NCI-H510A treated with DMSO at 0.1 percent for 48 hours (cell line): ENCODE measurements at places on chromosomes 7 and 10.

GRCh38 chr10:47323636-47324296 lies 1.5 kb downstream of the GDF2 start:
- DNase-seq: no peak

- no peak for DNase-seq
Observed at GRCh38 chr10:128149267-128150014, 23.2 kb upstream of the MKI67 start.

DNA sequence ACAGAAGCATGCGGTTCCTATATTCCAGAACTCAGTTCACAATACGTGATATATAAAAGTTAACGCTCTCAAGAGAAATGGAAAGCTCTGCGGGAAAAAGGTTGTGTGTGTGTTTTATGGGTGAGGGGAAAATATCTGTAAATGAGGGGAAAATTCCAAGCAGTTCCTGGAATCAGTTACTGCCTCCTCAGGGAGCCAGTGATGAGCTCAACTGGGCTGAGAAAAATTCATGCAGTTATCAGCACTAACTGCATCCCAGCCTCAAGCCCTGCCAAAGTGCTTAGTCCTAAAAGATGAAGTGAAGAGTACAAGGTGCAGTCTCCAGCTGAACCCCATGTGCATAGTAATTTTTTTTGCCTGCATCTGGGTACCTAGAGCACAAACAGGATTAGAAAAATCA lies 191.9 kb downstream of the CDK14 start:
- DNase-seq: no peak

DNA sequence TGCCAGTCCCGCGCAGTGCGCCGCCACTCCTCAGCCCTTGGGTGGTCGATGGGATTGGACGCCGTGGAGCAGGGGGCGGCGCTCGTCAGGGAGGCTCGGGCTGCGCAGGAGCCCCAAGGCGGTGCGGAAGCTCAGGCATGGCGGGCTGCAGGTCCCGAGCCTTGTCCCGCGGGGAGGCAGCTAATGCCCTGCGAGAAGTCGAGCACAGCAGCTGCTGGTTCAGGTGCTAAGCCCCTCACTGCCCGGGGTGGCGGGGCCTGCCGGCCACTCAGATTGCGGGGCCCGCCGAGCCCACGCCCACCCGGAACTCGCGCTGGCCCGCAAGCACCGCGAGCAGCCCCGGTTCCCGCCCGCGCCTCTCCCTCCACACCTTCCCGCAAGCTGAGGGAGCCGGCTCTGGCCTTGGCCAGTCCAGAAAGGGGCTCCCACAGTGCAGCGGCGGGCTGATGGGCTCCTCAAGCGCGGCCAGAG lies 14.4 kb upstream of the WASL start:
- no peak for DNase-seq

- DNase-seq: no peak
Observed at GRCh38 chr7:127996253-127997071, 34.8 kb downstream of the LRRC4 start.

DNA sequence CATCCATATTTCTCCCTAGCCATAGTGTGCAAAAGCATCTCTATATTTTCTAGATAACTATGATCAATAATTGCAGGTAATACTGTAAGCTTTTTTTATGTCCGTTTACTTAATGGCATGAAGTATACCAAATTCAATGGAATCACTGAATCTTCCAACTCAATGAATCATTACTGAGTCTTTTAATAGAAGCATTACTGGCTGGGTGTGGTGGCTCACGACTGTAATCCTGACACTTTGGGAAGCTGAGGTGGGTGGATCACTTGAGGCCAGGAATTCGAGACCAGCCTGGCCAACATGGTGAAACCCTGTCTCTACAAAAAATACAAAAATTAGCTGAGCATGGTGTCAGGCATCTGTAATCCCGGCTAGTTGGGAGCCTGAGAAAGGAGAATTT lies 372.5 kb downstream of the BMPER start:
- no peak for DNase-seq

DNA sequence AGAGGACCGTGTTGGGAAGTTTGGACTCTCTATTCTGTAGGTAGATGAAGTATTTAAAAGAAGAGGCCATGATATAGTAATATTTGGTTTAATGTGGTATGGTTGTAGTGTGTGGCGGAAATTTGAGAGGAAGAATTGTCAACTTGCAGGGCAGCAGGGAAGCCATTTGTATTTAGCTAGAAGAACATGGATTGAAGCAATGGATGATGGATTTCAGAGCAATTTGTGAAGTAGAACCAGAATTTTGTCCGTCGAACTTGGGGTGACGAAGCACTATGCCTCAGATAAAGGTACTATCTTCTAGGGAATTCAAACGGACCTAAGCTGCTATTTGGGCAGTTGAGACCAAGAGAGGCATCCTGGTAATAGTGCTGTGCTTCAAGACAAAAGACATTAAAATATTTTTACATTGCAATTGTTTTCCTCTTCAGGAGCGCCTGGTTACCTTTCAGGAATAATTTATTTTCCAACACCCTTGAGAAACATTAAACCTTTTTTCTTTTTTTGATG lies 615 bp upstream of the WBP1L start:
- DNase-seq: peak; percentile 83

GRCh38 chr10:3491571-3491970 lies 293.4 kb downstream of the KLF6 start:
- DNase-seq: peak; percentile 20

DNA sequence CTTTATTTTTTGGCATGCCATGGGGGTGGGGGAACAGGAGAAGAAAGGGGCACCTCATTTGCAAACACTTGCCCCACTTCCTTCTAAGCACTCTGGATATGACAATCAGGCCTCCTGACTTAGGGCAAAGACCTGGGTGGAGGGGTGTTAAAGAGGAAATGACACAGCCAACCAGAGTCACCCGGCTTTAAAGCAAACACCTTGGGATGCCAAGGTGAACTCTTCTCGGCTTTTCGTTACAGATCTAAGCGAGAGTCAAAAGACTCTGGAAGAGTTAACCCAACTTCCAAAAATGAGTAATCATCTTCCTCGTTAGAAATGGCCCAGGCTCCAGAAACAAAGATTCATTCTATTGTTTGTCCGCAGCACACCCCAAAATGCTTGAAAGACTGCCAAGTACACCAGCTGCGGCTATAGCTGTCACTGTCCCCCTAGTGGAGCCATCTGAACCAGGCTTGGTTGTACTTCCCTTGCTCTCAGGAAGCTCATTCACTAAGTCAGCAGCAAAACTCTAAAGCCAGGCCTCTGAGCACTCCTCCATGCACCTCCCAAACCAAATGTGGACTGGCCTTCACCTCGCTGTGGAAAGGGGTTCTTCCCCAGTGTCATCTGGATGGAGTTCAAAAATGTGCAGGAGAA lies 24.8 kb downstream of the FAM53B start:
- DNase-seq: no peak

GRCh38 chr10:47145290-47145934 lies 154.6 kb upstream of the GDF10 start:
- no peak for DNase-seq

DNA sequence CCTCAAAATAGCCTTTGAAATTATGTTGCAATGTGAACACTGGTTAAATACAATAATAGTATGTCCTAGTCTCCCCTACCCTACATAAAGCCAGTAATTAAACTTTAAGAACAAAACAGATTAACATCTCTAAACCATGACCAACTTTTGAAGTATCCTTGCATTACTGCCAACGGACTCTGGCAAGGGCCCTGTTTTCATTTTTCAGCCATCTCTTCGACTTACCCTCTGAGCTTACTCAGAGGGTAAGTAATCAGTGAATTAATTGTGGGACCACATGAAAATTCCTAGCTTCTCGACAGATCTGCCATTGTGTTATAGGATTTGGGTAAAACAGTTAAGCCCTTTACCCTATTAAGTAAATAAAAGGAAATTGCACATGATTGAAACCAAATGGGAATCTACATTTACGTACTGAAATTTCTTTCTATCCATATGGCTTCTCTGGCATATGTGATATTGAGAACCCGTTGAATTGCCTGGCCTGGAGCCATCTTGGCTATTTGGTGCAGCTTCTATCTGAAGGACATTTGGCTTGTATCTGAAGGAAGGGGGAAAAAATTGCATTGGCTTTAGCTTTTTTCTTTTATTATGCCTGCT lies 39.6 kb downstream of the DYNC1I1 start:
- DNase-seq: no peak

- DNase-seq: no peak
Observed at GRCh38 chr7:105776068-105776790, 100.2 kb downstream of the ATXN7L1 start.

DNA sequence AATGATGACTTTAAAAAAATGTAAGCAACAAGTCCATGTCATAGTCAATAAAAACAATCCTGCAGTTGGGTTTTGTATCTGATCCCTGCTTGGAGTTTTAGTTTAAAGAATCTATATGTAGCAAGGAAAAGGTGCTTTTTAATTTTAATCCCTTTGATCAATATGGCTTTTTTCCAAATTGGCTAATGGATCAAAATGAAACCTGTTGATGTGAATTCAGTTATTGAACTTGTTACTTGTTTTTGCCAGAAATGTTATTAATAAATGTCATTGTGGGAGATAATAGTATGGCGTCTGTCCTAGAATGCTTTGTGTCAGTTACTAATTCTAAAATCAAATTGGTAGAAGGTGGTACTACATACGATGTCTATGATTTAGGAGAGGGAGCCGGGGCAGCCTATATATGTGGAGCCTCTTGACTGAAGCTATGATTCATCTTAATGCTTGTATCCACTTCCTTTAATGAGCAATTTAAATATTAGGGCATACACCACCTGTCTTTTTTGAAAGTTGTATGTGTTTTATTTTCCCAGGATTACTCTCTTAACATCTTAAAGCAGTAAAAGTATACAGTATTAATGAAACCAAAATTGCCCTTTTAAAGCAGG lies 10.3 kb upstream of the PBLD start:
- DNase-seq: no peak

- no peak for DNase-seq
Observed at GRCh38 chr7:115124409-115124939, 202.6 kb downstream of the MDFIC start.

- DNase-seq: no peak
Observed at GRCh38 chr7:35630024-35630972, 64.6 kb downstream of the HERPUD2 start.

GRCh38 chr7:158175779-158176178 lies 411.8 kb downstream of the PTPRN2 start:
- DNase-seq: no peak

DNA sequence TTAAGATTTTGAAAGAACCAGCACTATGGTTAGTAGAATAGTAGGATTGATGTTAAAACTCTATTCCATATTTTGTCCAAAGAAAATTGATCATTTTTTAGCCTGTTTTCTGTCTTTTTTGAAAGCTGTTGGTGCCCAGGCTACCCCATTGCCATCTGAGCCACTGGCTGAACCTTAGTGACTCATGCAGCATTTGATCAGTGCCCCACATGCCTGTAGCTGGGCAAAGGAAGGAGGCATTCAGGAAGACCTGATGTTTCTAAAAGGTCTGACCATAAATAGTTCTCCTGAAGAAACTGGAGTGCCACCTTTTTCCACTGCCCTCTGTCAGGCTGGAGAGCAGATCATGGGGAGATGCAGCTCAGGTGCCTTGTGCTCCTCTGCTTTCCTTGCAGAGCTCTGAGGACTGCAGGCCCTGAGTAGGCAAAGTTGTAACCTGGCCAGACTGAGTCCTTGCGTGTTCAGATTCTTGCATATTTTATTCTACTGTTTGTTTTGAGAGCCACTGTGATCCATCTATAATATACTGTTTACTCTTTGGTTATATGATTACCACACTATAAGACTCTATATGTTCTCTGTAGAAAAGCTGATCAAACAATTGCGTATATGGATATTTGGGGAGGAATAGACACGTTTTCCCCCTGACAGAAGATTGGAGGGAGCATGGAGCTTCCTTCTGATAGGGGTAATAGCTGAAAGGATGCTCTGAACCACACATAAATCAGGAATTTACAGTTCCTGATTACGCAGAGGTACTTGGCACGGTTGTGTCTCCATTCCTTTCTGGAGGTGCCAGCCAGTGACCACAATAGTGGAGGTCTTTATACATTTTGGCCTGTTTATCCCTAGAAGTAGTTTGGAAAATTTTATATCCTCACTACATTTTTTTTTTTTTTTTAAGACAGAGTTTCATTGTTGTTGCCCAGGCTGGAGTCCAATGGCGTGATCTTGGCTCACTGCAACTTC lies 48.9 kb upstream of the GJD4 start:
- DNase-seq: no peak

DNA sequence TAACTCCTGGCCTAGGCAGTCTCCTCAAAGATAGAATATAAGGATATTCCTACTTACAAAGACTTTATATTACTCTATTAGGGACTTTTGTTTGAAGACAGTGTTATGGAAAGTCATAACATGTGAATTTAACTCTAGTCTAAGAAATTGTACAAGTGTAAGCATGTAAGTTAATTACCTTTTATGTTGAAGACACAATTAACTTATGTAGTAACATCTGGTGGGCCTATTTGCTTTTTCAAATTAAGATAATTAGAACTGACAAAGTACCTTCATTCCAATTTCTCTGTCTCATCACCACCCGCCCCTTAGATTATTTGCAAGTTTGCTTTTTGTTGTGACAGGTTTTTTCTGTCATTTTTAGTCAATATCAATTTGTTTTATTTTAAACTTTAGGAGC lies 126.0 kb upstream of the THSD7A start:
- DNase-seq: no peak

DNA sequence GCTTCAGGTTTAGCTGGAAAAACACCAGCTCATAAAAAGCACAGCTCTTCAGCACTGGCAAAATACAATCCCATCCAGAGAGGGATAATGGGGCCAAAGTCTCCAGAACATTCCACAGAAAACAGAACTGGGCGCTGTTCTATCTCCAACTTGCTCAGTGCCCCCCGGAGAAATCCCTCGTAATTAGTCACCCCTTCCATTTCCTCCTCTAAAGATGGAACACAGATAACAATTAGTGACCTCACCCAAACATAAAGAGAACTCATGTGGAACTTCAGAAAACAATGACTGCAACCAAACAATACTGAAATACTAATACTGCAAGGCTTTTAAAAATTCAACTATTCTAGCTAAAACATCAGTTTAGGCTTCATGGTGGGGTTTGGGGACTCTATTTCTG lies 46.3 kb downstream of the KIAA1549 start:
- DNase-seq: no peak

DNA sequence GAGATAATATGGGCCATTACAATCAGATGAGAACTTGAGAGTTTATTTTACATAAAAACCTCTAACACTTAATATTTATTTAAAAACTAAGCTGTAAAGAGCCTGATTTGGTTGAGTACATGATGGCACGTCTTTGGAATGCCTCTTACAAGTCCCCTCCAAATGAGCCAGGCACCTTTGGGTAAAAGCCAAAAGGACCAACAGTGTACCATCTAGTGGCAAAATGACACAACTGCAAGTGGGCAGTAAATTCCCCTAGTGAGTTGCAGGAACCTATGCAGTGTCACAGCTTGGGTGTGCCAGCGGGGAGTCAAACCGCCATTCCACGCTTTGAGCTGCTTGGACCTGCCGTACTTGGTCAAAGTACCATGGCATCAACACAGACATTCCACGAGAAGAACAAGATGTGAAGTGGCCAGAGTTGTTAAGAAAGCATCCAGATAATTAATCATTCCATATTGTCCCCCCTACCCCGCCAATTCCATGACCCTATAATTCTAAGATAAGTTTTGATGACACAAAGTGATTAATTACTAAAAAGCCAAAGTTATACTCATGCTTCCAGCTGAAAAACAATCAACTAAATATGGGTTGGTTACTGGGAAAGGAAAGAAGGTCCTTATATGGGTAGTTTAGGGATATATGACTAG lies 115.2 kb downstream of the SORBS1 start:
- peak; percentile 91 for DNase-seq

- DNase-seq: no peak
Observed at GRCh38 chr7:97450516-97450915, 281.4 kb upstream of the TAC1 start.

- DNase-seq: no peak
Observed at GRCh38 chr7:36098096-36098495, 55.0 kb upstream of the EEPD1 start.

- no peak for DNase-seq
Observed at GRCh38 chr7:90007001-90007654, 147.1 kb upstream of the STEAP1 start.
